ENCODE measurements at places on chromosomes 2 and 18. TPM values are rescaled to one million over a fixed set of nuclear protein-coding genes. Genes with fewer than 3 reads are reported as not detected.

DNA sequence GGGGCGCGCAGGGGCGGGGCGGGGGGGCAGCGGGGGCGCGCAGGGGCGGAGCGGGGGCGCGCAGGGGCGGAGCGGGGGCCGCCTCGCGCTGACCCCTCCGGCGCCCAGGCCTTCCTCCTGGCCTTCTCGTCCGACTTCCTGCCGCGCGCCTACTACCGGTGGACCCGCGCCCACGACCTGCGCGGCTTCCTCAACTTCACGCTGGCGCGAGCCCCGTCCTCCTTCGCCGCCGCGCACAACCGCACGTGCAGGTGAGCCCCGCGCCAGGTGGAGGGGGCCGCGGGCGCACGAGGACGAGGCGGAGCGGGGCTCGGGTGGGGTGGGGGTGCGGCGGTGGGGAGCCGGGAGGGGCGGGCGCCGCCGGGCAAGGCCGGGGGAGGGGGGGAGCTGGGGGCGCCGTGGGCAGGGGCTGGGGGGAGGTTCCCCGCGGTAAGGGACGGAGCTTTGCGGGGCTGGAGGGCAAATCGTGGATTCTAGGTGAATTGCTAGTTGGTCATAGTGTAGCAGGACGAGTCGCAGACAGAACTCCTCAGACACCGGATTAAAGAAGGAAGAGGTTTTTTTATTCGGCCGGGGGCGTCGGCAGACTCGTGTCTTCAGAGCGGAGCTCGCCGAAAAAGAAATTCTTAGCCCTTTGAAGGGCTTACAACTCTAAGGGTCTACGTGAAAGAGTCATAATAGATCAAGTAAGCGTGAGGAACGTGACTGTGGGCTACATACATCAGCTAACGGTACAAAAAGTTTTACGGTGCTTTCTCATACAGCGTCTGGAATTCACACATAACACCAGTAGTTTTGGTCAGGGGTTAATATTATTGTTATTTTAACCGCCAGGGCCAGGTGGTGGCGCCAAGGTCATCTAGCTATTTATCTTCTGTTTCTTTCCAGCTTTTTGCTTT, 29.9 kb downstream of the ANO7 start:
- no peak overlapping the region for H3K27ac ChIP-seq
- no peaks in the 10 kb centered on the region for H3K36me3 ChIP-seq
- H3K4me3 ChIP-seq: peak overlapping the region; percentile 62
- H3K4me1 ChIP-seq: peaks cover 12% of the 10 kb centered on the region

- H3K27ac ChIP-seq: no peak overlapping the region
- H3K4me1 ChIP-seq: no peaks in the 10 kb centered on the region
- H3K27me3 ChIP-seq: peaks cover 3% of the 10 kb centered on the region
- H3K36me3 ChIP-seq: no peaks in the 10 kb centered on the region
- DNase-seq: no peak
- H3K4me3 ChIP-seq: no peak overlapping the region
These were observed 4.8 kb downstream of the APOB start for GRCh38 chr2:21039080-21039556.

DNA sequence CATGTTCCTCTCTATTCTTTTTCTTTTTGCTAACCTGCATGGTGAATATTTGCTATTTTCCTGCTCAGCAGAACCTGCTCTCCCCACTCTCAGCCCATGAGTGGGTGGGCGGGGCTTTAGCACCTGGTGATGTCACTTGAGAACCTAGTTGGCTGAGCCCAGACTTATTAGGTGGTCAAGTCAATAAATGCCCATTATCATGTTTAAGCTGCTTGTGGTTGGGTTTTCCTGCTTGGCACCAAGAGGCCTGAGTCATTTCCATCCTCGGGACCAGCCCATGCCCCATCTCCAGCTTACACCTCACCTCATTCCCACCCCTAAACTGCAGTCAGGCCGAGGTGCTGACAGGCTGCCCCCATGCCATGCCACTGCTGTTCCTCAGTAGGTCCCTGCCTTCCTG, 226.6 kb downstream of the ANKRD30B start:
- no peaks in the 10 kb centered on the region for H3K27me3 ChIP-seq
- no peaks in the 10 kb centered on the region for H3K36me3 ChIP-seq
- DNase-seq: no peak
- H3K4me1 ChIP-seq: no peaks in the 10 kb centered on the region
- no peak overlapping the region for H3K4me3 ChIP-seq

DNA sequence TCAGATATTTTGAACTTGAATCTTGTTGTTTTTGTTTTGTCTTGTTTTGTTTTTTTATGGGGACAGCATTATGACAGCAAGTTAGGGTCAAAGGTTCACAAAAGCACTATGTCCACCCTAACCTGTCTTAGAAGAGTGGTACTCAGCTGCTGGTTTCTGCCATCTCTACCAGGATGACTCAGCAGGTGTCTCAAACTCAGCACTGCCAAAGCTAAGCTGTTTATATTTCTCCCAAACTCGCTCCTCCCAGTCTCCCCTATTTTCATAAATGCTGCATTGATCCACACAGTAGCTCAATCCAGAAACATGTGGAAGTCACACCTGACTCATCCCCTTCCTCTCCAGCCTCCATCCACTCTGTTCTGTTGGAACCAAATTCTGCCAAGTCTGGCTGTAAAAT, 134.9 kb downstream of the ZBTB7C start:
- H3K27ac ChIP-seq: no peak overlapping the region
- no peaks in the 10 kb centered on the region for H3K36me3 ChIP-seq
- no peaks in the 10 kb centered on the region for H3K27me3 ChIP-seq
- no peak overlapping the region for H3K4me3 ChIP-seq
- no peak for DNase-seq

GRCh38 chr2:197931661-197932312, 127.4 kb downstream of the PLCL1 start:
- no peak for DNase-seq
- no peak overlapping the region for H3K27ac ChIP-seq
- H3K4me3 ChIP-seq: no peak overlapping the region
- H3K4me1 ChIP-seq: peaks cover 12% of the 10 kb centered on the region

GRCh38 chr2:100395532-100396350, 21.7 kb downstream of the CHST10 start:
- no peak overlapping the region for H3K4me3 ChIP-seq
- H3K27me3 ChIP-seq: no peaks in the 10 kb centered on the region
- no peak for DNase-seq
- no peaks in the 10 kb centered on the region for H3K36me3 ChIP-seq

DNA sequence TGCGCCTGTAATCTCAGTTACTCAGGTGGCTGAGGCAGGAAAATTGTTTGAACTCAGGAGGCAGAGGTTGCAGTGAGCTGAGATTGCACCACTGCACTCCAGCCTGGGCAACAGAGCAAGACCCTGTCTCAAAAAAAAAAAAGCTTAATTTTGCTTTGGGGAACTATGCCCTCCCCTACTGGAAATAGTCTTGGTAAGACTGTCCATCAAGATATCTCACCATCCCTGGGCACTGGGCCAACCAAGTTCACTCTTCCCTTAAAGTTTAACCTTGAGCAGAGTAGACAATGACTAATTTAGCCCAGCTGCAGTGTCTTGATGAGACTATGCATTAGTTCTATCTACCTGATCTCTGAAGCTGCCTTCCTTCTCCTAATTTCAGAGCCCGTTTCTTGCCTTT, 44.7 kb downstream of the ASXL2 start:
- H3K4me3 ChIP-seq: no peak overlapping the region
- H3K27me3 ChIP-seq: no peaks in the 10 kb centered on the region
- DNase-seq: no peak
- peaks cover 17% of the 10 kb centered on the region for H3K36me3 ChIP-seq
- H3K4me1 ChIP-seq: no peaks in the 10 kb centered on the region
- no peak overlapping the region for H3K27ac ChIP-seq

GRCh38 chr2:112916145-112916571, 5.2 kb downstream of the IL37 start:
- no peak for DNase-seq

DNA sequence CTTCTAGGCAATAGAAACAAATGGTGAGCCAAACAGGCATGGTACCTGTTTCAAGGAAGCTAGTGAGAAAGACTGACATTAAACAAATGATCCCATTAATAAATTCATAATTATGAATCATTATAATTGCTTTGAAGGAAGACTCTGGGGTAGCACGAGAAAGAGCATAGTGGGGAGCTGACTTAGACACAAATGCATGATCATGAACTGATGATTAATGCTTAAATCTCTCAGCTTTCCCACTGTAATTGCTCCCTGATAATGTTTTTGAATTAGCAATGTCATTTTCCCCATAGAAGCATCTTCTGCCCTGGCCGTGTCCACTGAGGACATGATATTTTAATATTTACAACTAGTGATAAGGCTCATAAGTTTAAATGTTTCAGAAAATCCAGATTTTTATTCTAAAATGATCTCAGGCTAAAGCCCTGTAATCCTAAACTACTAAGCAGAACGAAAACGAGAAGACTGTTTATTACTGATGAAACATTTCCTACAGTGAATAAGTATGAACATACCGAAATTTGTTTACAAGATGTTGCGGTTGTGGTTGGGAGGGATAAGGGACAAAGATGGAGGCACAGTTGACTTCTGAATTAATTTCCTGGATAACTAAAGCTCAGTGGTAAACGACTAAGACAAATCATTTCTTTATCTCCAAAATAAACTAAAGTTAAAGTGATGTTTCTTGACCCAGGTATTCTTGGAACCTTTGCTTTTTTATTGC, 47.3 kb upstream of the TACR1 start:
- H3K27me3 ChIP-seq: no peaks in the 10 kb centered on the region
- H3K27ac ChIP-seq: no peak overlapping the region
- no peak overlapping the region for H3K4me3 ChIP-seq
- H3K36me3 ChIP-seq: no peaks in the 10 kb centered on the region

DNA sequence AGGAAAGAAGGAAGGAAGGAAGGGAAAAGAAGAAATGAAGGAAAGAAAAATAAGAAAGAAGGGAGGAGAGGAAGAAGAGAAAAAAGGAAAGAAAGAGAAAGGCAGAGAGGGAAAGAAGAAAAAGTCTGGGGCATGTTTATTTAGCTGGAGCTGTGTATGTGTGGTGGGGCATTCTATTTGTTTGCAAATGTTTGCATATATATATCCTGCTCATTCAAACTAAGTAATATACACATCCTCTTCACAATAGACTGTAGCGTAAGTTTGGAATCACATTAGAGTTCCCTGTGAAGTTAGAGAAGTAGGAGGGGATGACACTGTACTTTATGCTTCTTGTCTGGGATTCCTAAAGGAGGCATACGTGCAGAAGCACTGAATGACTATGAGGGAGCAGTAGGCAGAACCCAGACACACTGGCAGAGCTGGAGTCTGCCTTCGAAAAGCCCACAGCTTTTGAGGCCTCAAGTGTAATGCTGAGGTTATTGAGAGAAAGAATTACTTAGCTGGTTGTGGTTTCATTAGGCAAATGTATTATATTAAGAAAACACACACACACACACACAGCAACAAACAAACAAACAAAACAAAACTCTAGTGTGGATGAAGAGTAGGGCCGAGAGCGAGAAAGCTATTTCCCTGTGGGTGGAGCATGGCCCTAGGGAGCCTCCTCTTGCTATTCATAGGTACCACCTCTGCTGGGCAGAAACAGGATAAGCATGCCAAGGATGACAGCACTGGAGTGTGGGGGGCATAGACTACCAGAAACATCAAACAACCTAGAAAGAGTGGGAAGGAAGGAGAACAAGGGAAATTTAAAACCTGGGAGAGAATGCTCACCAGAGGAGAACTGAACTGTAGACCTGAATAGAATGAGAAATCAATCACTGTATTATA, 905.1 kb upstream of the NXPH2 start:
- no peak overlapping the region for H3K4me3 ChIP-seq
- no peak overlapping the region for H3K27ac ChIP-seq
- DNase-seq: no peak
- H3K27me3 ChIP-seq: no peaks in the 10 kb centered on the region
- no peaks in the 10 kb centered on the region for H3K36me3 ChIP-seq

- no peak overlapping the region for H3K4me3 ChIP-seq
- H3K27me3 ChIP-seq: no peaks in the 10 kb centered on the region
- H3K36me3 ChIP-seq: no peaks in the 10 kb centered on the region
- peaks cover 40% of the 10 kb centered on the region for H3K4me1 ChIP-seq
These were observed 126.6 kb upstream of the SLC1A4 start for GRCh38 chr2:64862623-64863022.

DNA sequence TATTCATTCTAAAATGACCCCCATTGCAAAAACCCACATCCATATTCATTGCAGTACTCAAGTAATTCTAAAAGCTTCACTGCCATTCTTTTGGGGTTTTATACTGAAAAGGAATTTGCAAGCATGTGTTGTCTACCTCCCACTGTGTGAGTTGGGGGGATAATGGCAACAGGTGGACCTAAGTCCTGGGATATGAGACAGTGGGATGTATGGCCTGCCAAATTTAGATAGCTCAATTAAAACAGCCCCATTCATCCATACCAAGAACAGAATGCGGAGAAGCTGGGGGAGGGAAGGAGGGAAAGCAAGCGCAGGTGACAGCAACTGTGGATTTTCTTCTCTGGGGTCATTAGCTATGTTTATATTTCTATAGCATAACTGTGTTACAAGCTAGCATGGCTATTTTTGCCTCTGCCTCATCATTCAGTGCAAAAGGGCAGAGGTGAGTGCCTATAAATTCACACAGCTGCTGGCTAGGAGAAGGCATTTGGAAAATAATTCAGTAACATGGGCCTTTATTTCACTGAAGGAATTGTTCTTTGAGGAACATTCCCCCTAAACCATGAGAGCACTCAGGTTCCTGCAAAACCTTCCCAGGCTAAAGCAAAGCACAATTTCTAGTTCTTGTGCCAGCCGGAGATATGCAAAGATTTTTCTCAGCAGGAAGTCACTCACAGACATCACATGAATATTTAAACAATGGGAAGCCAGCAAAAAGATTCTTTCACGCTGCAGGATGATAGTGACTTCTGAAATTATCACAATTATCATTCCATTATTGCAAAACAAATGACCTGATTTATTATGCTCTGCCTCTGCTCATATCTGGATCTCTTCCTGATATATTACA, 393.9 kb upstream of the ACVR2A start:
- H3K27me3 ChIP-seq: no peaks in the 10 kb centered on the region
- H3K4me3 ChIP-seq: no peak overlapping the region
- peak overlapping the region; percentile 65 for H3K27ac ChIP-seq
- no peaks in the 10 kb centered on the region for H3K36me3 ChIP-seq

CTDP1 gene
- total RNA-seq: 8.8 TPM

PAIP2B gene
- total RNA-seq: 3.1 TPM

RAB17 gene
- 3.6 TPM for total RNA-seq

UGT1A4 gene
- total RNA-seq: not detected

ZNF385B gene
- total RNA-seq: 2.1 TPM

SMAD2 gene
- total RNA-seq: 69.8 TPM

SLC8A1 gene
- 27.1 TPM for total RNA-seq

Measured in SJCRH30 (cell line).